Dermis microvascular lymphatic vessel endothelial cell (primary cell): ENCODE measurements at places on chromosomes 4 and X. TPM values are rescaled to one million over a fixed set of nuclear protein-coding genes. Genes with fewer than 3 reads are reported as not detected.
A peak's percentile ranks its signal among the peaks of the same experiment; 100 is the strongest.

DNA sequence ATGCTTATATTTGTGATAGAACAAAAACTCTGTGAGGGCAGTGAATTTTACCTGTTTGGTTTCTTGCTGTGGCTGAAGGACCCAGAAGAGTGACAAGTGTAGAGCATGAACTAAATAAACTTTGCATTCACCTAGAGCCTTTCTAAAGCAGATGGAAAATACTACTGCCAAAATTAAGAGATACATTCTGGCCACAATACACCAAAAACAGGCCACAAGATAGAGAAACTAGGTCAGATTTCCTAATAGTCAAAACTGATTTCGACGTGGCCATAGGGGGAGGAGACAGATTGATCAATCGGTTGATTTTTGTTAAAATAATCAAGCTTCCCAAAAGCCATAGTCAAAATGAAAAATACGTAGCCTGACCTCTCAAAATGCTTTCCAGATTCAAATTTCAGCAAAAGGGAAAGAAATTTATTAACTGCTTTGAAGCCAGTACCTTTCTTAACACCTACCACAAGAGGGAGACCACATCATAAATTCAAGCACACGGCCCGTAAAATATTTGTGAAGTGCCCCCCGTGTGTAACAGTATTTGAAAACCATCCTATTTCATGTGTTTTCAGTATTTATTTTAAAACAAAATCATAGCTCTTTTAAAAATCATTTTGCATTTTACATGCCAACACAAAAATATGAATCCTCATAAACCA, 132.4 kb downstream of the CORIN start:
- peak; percentile 12 for DNase-seq

The CLDN2 gene
- not detected in 2 replicates for total RNA-seq

DNA sequence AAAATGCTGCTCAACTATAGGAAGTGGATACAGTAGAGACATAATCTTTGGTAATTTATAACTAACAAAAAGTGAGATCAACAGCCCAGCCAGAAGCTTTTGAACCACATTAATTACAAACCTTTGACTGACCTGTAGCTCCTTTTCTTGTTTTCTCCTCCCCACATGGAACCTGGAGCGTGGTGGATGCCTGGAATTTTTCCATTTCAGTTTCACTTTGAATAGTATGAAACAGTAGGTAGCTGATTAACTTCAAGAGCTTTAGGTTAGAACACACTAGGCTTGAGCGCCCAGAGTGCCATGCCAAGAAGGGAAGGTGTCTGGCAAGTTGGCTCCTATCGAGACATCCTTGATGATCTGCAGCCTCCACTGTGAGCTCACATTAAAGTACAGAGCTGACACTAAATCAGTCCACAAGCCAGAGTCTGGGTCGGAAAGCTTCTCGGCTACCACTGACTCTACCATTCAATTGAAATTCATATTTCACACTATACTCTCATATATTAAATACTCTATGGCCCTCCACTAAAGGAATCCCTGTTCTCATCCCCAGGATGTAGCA, 143.4 kb downstream of the GLRA2 start:
- no peak for DNase-seq

- DNase-seq: no peak
These were observed 6.2 kb downstream of the PNCK start for GRCh38 chrX:153667281-153667955.

DNA sequence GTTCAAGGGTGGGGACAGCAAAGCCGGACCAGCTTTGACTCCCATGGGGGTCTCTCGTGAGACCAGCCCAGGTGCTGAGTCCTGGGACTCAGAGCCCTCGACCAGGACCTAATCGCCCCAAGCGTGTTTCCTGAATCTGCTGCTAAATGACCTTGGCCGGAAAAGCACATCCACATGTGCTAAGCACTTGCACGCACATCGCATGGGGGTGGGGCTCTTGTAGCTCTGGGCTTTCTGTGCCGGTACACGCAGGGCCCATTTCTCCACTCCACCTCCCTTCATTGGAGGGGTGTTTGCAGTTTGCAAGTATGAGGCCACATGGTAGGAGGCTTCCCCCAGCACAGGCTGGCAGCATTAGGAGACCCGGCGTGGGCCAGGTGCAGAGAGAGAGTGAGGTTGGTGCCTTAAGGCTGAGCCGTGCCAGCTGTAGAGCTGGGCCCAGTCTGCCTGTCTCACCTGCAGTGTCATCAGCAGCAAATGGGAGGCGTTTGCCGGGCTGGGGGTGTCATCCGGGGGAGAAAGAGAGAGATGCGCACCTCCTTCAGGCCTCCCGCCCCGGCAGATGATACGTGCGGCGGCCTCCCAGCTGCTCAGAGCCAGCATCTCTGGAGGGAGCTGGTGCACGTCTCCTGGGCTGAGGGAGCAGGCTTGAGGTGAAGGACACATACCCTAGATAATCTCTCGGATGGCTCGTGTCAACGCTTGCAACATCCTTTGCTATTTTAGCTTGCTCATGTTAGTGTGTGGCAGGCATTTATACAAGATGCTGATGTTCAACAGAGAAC, 45.2 kb upstream of the CLCN4 start:
- DNase-seq: peak; percentile 70

The CPE gene
- total RNA-seq: 0.26 and 0.89 TPM in 2 replicates
